GDM1 (cell line): ENCODE measurements at places on chromosomes 1 and 21.

DNA sequence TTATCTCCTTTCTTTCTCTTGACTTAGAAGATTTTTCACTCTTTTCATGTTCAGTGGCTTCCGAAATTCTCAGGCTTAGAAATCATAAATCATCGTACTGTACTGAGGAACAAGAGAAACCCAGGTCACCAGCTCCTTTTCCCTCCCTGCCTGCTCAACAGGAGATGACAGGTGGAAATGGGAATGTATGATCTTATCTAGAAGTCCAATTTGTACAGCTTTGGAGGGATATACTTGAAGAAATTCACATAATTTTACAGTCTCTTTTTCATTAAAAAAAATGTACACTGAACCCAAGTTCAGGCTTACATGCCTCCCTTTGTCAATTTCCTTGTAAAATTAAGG lies 11.7 kb downstream of the EVA1C start:
- no peak for DNase-seq

GRCh38 chr1:110173466-110174105 lies 23.3 kb downstream of the SLC6A17 start:
- no peak for DNase-seq

GRCh38 chr1:9922342-9922741 lies 12.3 kb upstream of the CTNNBIP1 start:
- DNase-seq = no peak

DNA sequence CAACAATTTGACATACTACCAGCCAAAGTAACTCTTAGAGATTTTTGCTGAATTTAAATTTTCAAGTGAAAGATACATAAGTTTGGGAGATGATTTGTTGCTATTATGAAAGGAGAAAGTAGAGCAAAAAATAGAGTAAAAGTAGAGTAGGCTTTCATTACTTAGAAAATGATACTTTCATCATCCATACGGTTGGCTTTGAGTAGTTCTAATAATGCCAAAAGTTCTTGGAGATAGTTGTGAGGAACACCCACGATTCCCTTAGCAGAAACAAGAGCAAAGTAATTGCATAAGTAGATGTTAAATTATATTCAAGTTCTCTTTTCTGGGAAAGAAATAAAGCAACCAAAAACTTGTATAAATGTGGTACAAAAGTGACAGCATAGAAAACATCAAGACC lies 95.0 kb upstream of the VAV3 start:
- no peak for DNase-seq

DNA sequence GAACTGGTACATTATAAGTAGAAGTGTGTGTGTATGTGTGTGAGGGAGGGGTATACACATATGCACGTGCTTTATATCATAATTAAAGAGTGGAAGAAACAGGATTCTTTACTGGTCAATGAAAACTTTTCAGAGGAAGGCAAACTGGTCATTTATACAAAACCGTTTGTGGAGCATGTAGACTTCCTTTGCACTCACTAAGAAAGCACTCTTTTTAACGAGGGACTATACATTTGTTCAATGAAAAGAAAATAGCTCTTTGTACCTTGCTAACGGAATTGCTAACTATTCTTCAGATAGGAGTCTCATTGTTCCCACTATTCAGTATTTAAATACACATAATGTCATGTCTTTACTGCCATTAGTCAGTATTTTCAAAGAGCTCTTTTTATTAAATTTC lies 219.3 kb downstream of the ST6GALNAC3 start:
- no peak for DNase-seq

DNA sequence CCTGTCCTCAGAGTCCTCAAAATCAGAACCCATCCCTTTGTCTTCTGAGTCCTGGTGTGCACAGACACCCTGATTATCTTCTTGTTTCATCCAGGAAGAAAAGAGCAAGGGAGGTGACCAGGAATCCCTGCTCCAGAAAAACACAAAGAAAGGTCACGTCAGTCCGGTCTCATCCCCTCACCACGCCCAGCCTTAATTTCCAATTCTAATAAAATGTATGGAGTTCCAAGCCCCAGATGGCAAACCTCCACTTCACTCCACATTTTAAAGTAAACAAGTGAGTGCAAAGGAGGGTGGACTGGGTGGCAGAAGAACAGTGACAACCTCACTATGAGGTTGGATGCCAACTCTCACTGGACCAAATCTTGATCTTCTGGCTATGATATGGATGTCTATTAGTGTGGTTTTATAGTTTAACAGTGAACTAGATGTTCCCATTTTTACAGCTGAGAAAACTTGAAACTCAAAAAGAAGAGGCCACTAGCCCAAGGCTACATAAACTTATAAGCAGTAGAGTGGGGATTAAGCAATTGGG lies 22.0 kb downstream of the ZNF697 start:
- no peak for DNase-seq

GRCh38 chr1:8911416-8912309 lies 33.2 kb upstream of the ENO1 start:
- DNase-seq = no peak

DNA sequence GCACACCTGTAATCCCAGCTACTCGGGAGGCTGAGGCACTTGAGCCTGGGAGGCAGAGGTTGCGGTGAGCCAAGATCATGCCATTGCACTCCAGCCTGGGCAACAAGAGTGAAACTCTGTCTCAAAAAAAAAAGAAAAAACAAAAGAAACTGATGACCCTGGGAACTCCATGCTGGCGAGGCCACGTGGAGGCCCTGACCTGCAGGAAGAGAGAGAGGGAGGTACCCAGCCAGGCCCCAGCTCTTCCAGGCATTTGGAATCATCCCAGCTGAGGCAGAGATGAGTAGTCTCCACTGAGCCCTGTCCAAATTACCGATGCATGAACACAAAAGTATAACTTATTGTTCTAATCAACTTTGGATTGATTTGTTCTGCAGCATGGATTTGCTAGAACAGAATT lies 132.0 kb upstream of the ZBTB40 start:
- no peak for DNase-seq

- no peak for DNase-seq
Observed at GRCh38 chr1:33965086-33965485, 101.2 kb downstream of the HMGB4 start.

GRCh38 chr1:116580446-116581322 lies 9.9 kb upstream of the CD58 start:
- no peak for DNase-seq
